ENCODE measurements at places on chromosomes 7 and 10. TPM values are rescaled to one million over a fixed set of nuclear protein-coding genes. Genes with fewer than 3 reads are reported as not detected.

- no peak for DNase-seq
Observed at GRCh38 chr10:98925651-98926050, 310.0 kb downstream of the HPSE2 start.

GRCh38 chr7:370775-371118, 80.8 kb downstream of the FOXL3 start:
- DNase-seq, result no peak

PPP1R3A gene
- not detected for total RNA-seq

EPO gene
- not detected for total RNA-seq

GRCh38 chr10:123678376-123678775, 12.2 kb downstream of the GPR26 start:
- DNase-seq, result no peak

DNA sequence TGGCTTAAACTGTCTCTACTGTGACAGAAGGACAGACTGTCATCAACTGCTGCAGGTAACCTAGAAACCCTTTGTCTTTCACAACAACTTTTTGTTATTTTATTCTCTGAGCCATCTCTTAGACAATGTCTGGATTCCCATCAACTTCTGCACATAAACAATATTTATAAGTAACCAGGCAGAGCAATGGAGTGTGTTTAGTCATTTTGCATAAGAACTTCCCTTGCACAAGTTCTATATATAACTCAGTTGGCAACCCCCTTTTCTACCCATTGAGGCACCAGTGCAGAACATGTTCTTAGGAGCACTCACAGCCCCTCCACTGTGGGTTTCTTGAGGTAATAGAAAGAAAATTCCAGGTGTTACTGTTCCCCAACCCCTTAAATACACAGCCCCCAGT, 65.0 kb upstream of the IL6 start:
- no peak for DNase-seq

CNTNAP2 gene
- under 0.01 TPM for total RNA-seq

GRCh38 chr10:84314275-84314674, 14.1 kb upstream of the CCSER2 start:
- DNase-seq, result no peak

MGMT gene
- 26.5 TPM for total RNA-seq

DNA sequence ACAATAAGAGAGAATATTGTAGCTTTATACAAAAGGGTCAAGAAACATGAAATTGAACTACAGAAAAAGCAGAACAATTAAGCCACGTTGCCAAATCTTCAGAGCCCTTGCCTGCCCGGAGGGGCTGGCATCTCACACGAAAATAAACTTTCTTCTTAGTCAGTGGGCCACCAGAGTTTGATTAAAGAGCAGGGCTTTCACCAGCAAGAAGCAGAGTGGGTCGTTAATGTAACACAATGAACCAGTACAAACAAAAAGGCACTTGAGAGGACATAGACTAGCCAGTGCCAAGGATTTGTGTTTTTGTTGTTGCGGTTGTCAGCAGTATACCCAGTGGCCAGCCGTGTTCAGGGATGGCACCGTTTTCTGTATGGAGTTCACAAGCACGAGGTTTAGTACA, 155.4 kb downstream of the NRP1 start:
- DNase-seq, result no peak

ATG9B gene
- 0.10 TPM for total RNA-seq

- DNase-seq, result no peak
Observed at GRCh38 chr7:151087245-151088018, 1.2 kb downstream of the AGAP3 start.

DNA sequence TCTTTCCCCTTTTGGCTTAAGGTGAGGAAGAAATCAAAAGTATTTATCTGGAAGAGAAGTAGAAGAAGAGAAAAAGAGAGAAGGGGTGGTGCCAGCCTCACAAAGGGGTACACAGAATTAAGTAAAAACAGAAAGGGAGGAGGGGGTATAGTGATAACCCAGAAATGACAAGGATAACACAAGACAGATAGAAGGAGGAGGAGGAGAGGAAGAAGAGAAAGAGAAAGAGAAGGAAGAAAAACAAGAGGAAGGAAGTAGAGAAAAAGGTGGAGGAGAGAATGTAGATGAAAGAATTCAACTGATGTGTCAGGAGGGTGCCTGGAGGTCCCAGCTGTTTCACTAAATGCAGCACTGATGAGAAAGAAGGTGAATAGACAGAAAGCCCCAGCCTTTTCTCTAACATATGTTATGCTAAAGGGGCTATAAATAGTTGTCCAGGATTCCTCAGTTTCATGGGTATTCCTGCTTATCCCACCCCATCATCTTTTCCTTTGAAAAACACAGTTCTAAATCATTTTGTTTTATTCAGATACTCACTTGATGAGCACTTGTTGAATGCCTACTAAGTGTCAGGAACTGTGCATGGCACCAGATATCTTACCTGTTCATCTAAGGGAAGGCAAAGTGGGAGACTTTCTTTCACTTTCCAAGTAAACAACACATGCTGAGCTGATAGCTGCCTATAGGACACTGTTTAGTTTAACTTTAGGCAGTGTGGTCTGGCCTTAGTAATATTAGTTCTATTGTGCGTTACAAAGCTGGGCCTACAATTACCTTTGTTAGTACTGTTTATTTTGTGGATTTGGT, 8.0 kb downstream of the SEMA3E start:
- no peak for DNase-seq

DNA sequence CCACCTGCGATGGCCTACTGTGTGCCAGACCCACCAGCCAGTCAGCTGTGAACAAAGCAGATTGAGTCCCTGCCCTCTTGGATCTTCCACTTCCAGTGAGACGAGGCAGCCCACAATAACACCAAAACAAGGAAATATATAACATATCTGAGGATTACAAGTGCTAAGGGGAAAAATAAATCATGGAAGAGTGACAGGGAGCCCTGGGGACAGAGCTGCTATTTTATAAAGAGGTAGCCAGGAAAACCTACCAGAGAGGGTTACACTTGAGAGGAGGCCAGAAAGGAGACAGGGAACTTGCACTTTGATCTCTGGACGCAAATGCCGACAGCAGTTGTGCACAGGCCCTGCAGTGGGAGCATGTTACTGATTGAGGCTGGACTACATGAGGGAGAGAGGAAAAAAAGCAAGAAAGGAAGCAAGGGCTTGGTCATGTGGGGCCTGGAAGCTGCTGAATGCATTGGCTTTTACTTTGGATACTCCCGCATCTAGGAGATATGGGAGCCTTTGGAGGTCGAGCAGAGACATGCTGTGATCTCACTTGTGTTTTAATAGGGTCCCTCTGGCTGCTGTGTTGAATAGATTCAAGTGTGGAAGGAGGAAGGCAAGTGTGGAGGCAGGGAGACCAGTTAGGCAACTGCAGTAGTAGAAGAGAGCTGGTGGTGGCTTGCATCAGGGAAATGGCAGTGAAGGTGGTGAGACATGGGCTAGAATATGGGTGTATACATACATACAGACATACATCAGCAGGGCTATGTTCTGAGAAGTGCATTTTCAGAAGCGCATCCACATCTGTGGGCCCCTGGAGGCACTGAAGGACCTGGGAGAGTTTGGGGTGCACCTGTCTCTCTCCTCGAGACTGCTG, 26.2 kb downstream of the MINDY4 start:
- no peak for DNase-seq

DNA sequence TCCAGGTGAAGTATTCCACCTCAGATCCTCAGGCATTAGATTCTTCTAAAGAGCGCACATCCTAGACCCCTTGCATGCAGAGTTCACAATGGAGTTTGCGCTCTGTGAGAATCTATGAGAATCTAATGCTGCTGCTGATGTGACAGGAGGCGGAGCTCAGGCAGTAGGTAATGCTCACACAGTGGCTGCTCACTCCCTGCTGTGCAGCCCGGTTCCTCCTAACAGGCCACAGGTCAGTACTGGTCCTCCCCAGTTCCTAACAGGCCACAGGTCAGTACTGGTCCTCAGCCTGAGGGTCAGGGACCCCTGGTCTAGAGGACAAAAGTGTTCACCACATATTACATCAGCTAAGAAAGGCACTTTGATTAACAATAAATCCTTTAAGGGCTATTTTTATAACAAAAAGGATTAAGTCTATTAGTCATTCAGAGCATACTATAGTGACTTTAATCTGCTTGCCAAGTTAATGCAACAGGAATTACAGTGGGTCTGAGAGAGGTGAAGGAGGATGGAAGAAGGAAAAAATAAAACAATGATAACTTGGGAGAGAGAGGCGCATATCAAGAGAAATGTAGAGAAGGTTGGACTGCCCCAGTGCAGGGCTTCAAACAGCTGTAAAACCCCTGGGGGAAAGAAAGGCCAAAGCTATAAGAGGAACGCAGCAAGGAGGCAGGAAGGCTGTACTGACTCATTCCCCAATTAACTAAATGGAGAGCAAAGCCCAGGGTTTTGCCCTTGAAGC, 49.2 kb downstream of the CUL2 start:
- no peak for DNase-seq

DNA sequence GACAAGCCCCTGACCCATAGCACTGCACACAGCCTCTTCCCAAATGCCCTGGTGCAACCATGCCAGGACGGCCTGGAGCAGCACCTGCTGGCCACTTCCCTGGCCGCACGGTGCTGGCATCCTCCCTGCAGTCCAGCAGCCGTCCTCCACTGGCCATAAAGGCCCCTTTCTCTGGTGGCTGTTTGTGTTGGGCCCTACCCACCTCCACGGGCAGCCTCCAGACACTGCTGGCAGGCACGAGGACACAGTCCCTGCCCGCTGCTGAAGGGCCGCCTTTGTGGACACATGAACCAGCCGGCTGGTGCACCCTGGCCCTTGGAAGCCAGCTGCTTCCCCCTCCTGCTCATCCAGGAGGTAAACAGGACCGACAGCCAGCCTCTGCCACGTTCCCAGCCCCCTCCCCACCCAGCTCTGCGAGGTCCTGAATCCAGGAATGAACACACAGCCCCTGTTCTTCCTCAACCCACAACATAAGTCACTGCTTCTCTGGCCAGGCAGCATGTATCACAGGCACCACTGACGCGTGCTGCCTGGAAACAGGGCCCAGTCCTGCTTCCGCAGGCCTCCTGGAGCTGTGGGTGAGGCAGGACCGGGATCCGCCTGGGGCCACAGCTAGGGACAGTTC, 43.8 kb downstream of the SPOCK2 start:
- DNase-seq, result no peak

GRCh38 chr7:12653518-12653917, 33.9 kb upstream of the ARL4A start:
- no peak for DNase-seq

FEZF1 gene
- total RNA-seq, result not detected

SLC39A12 gene
- total RNA-seq, result not detected

PARD3 gene
- 29.7 TPM for total RNA-seq

DNA sequence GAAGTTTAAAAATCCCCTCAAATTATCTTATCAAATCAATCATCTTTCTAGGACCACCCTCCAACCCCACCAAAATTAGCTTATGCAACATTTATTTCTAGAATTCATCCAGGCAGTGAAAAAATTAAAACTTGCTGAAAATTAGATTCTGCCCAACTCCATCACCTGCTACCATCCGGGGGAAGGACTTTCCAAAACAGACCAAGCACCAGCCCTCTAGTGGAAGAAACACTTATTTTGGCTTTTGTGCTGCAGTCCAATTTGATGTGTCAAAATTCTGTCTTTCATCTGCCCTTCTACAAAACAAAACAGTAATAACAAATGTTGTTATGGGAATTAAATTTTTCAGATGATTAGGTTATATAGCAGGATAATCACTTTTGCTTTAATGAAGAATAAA, 35.1 kb downstream of the GCC1 start:
- DNase-seq, result no peak

DNA sequence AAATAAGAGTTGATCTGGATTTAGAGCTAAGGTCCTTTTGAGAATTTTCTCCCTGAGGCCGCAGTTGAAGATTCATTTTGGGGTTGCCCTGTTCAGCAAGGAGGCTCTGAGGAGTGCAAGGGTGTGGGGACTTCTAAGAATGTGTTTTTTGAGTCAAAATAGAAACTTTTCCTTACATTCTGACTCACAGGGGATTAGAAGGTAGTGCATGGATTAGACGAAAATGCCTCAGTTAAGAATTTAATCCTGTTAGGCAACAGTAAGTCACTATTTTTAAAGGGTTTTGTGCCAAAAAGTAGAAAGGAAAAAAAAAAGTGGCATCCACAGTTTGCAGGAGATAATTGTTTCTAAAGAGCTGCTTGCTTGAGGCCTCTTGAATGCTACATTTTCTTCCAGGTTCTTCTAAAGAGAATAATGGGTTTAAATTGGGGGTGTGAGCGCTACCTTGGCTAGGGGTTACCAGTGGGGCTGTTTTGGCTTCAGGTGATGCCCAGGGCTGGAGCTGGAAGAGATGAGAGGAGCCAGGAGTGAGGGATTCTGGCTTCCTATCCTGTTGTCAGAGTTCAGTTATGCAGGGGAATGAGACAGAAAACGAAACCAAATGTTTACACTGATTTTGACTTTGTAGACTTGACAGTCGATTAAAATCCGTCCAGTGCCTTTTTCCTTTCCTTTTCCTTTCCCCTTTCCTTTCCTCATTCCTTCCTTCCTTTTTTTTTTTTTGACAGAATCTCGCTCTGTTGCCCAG, 52.9 kb downstream of the BAMBI start:
- DNase-seq, result no peak

ANTXRL gene
- total RNA-seq, result not detected

MYO1G gene
- not detected for total RNA-seq

SP4 gene
- total RNA-seq, result 5.4 TPM
